Hematopoietic multipotent progenitor cell (in vitro differentiated cells): ENCODE measurements at places on chromosomes 12 and 14. TPM values are rescaled to one million over a fixed set of nuclear protein-coding genes. Genes with fewer than 3 reads are reported as not detected.

DNA sequence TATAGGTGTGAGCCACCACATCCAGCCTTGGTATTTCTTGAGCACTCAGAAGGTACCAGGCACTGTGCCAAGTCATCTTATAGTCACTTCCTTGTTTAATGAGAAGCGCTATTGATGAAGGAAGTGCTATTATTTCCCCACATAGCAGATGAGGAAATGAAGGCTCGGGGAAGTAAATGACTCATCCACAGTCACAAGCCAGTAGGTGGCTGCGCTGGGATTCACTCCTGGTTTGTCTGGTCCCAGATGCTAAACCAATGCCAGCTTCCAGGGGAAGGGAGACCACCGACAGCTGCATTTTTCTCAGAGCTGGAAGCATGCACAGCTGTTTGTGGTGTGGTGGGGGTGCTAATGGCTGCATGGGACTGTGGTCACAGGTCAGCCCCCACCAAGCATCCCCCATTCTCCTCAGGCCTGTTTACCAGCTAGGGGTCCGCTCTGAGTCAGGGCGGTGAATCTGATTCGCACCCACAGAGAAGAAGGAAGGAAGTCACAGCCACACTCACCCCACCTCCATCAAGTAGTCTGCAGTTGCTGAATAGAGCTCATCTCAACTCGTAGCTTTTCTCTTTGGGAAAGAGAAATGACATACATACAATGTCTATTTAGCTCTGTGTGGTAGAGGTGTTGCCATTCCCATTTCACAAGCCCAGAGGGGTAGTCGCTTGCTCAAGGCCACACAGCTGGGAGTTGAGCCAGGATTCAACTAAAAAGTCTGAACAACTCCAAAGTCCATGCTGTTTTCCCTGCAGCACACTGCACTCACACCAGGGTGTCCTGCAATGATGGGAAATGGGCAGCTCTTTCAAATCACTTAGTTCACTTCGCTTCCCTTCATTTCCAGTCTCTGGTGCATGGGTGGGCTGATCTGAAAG, 6.3 kb upstream of the LTBP2 start:
- peak; percentile 87 for DNase-seq

GRCh38 chr12:70754330-70754741, 117.1 kb upstream of the PTPRB start:
- DNase-seq, result no peak

DNAJC22 gene
- total RNA-seq, result not detected

DNA sequence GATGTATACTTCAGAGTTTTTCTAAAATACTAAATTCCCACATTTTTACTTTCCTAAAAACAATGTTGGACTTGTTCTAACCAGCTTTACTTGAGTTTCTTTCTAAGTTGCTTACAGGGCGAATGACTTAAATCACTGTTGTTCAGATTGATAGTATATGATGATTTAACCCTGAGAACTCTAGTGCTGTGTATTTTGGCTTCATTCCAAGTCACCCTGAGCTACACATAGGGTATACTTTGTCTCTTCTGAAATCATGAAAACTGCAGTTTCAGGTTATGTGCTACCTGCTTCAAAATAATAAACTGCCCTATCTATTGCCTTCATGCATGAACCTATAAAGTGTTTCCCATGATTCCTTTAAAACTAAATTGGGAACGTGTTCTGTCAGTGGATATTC, 162.5 kb upstream of the PDE3A start:
- DNase-seq, result no peak

GSC gene
- total RNA-seq, result not detected

GRCh38 chr12:132593938-132594358, 16.4 kb downstream of the LRCOL1 start:
- peak; percentile 76 for DNase-seq

ANAPC5 gene
- total RNA-seq, result 118 TPM

- peak; percentile 3 for DNase-seq
Observed at GRCh38 chr12:39764944-39765560, 145.4 kb upstream of the ABCD2 start.

NR2C1 gene
- total RNA-seq, result 16.7 TPM

ACRBP gene
- total RNA-seq, result 15.9 TPM

GRCh38 chr12:123083661-123084571, 67.0 kb downstream of the PITPNM2 start:
- no peak for DNase-seq

DNA sequence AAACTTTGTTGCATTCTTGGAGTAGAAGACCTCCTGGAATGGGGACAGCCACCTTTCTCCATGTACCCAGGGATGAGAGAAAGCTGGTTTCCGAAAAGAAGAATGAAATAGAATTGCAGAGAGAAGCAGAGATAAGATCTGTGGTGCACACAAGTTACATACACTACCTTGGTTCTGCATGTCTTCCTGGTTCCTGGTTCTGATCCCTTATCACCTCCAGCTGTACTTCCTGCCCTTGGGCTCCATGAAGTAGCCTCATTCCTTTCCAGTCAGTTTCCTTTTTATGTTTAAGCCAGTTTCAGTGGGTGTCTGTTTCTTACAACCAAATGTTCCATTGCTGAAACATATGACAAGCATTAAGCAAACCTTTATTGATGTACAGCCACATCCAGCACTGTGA, 69.3 kb downstream of the FBXW8 start:
- no peak for DNase-seq

DUSP16 gene
- total RNA-seq, result 2.4 TPM

STYK1 gene
- total RNA-seq, result 1.6 TPM

SYNDIG1L gene
- not detected for total RNA-seq

DNA sequence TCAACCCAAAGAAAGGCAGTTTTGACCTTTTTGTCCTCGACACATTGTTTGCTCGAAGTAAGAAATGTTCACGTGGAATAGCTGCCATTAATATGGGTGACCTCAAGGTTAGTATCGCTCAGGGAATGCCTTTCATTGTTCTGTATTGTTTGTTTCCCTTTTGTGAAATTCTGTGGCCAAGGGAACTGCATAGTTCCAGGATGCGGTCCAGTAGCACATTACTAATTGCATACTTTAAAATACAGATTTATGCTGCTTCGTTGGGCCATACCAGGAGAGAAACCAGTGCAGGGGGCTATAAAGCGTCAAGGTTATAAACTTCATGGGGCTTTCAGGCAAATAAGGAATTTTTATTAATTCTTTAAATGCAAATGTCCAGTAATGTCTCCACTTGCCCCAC, 73.3 kb upstream of the USP44 start:
- DNase-seq, result no peak

GRCh38 chr14:75531660-75532317, 9.5 kb downstream of the BATF start:
- DNase-seq, result no peak
